ENCODE measurements at places on chromosomes 3 and 15.
A peak's percentile ranks its signal among the peaks of the same experiment; 100 is the strongest.

- no peak for DNase-seq
Observed at GRCh38 chr15:90808517-90809235, 59.7 kb upstream of the FURIN start.

- no peak for DNase-seq
Observed at GRCh38 chr3:4732925-4733324, 239.8 kb downstream of the ITPR1 start.

- no peak for DNase-seq
Observed at GRCh38 chr3:158631981-158632380, 12.3 kb upstream of the GFM1 start.

DNA sequence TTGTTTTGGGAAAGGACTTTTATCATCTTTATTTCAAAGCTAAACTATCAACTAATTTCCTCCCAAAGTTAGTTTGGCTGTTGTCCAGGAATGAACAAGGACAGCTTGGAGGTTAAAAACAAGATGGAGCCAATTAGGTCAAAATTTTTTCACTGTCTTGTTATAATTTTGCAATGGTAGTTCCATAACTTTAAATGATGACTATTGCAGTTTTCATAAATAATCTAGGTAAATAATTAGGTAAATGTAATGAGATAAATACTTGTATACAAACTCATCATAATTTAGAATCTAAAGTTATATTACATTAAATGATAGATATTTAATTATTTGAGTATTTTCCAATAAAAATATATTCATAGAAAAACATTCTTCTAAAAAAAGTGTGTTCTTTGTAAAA lies 68.3 kb upstream of the DAZL start:
- DNase-seq = no peak

DNA sequence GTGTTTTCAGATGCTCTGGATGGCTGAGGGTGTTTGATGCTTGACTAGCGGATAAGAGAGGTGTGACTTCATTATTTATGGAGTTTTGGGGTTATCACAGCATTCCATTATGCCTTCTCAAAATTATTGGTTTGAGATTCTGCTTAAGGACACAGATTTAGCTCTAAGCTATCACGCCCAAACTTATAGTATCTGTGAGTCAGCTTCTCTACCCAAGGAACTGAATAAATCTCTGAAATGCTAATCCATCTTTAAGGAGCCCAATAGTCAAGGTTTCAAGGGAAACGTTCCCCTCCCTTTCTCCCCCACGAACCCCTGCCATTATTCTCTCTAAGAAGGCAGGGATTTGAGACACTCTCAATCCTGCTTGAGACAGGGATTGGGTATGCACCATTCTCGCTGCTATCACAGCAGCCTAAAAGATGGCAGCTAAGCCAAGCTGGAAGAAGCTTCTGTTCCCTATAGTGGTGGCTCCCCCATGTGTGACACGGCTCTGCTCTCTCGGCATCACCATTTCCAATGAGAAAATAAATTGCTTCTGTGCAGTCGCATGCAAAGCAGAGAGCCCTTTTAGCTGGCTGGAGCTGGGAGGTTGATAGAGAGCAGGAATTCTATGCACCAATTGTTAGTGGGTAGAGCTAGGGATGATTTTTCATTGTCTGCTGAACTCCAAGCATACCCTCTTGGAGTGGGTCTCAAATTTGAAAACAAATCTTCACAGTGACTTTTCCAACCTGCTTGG lies 151.1 kb downstream of the IL20RB start:
- DNase-seq = no peak

GRCh38 chr3:38986901-38987300 lies 64.8 kb downstream of the SCN11A start:
- DNase-seq = no peak

GRCh38 chr3:115363071-115363470 lies 216.0 kb upstream of the ZBTB20 start:
- DNase-seq = no peak

- no peak for DNase-seq
Observed at GRCh38 chr3:84806958-84807357, 151.8 kb upstream of the CADM2 start.

GRCh38 chr3:47762233-47762632 lies 19.5 kb downstream of the SMARCC1 start:
- DNase-seq = no peak

GRCh38 chr3:138395865-138396751 lies 38.3 kb upstream of the ESYT3 start:
- no peak for DNase-seq

DNA sequence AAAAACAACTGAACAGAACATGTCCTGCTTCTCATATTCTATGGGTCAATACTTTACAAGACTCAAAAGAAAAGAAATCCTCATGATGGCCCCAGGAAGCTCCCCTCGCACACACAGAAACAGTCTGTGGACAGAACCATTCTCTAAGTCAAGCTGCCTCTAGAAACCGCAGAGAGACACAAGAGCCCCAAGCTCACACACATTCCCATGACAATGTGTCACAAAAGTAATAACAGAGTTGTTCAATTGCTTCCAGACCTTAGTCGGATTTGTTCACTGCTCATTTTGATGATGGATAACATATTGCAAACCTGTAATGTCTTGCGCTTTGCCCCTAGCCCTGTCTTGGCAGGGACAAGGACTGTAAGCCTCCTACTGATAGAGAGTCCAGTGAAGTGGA lies 60.9 kb downstream of the UMPS start:
- DNase-seq = no peak

GRCh38 chr3:105483476-105483875 lies 116.8 kb downstream of the ALCAM start:
- no peak for DNase-seq

- DNase-seq = no peak
Observed at GRCh38 chr3:31541089-31541488, 8.4 kb downstream of the STT3B start.

GRCh38 chr15:74856537-74856936 lies 13.6 kb upstream of the ULK3 start:
- no peak for DNase-seq

DNA sequence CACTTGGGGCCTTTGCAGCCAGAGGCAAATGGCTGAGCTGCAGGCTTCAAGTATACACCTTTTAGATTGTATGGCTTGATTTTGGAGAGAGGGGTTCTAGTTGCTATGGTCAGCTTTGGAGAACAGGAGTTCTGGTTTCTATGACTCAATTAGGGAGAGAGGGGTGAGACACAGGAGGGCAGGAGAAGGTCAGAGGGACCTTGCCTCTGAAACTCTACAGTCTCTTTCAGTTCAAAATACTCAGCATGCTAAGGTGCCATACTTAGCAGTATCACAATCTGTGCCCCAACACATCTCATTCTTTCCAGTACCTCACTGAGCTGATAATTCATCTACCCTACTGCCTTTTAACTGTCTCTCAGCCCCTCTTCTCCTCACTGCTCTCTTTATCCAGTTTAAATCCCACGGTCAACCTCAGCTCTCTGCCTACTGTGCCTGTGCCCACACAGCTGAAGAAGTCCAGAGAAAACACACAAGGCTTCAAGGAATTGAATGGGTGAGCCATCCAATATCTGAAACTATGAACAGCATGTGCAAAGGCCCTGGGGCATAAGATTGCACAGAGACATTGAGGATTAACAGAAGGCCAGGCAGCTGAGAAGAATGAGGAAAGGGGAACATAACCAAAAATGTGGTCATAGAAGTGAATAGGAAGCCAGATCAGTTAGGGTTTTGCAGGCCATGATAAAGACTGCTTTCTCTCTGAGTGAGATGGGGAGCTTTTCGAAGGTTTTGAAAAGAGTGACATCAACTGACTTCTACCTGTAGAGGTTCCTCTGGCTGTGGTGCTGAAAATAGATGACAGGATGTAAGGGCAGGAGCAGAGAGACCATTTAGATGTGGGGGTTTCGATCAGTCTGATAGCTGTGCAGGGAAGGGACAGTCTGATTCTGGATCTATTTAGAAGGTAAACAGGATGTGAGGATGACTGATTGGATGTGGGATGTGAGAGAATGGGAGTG lies 54.5 kb upstream of the C3orf80 start:
- no peak for DNase-seq

- no peak for DNase-seq
Observed at GRCh38 chr15:67144609-67145311, 79.4 kb downstream of the SMAD3 start.

- DNase-seq = no peak
Observed at GRCh38 chr3:134802428-134803050, 7.5 kb downstream of the EPHB1 start.

DNA sequence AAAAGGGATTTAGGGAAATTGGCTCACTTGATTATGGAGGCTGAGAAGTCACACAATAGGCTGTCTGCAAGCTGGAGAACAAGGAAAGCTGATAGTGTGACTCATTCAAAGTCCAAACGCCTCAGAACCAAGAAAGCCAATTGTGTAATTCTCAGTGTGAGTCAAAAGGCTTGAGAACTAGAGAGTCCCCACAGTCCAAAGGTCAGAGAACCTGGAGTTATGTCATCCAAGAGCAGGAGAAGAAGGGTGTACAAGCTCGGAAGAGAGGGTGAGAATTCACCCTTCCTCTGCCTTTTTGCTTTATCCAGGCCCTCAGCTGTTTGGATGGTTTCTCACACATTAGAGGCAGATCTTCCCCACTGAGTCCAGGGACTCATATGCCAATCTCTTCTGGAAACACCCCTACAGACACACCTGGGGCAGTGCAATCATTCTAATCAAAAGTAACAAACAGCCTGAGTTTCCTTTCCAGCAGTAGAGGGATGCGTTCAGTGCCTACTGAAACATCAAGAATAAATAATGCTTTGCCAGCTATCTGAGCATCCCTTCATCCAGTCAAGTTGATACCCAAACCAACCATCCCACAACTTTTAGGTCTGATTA lies 271.5 kb downstream of the SATB1 start:
- no peak for DNase-seq

GRCh38 chr3:157311633-157312375 lies 124.8 kb upstream of the PTX3 start:
- peak; percentile 40 for DNase-seq

DNA sequence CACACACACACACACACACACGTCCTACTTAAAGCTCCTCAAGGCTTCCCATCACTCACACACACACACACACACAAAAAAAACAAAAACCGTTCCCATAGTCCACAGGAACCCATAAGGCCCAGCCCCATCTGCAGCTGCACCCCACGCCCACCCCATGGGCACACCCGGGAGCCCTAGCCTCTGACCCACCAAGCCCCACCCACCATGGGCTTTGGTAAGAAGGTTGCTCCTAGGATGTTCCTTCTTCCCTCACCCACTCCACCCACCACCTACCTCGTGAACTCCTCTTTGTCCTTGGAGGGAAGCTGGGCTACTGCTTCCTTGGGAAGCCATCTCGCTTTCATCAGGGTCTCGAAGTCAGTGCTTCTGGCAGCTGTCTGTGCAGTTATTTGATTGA lies 115.1 kb downstream of the TPRA1 start:
- DNase-seq = no peak

DNA sequence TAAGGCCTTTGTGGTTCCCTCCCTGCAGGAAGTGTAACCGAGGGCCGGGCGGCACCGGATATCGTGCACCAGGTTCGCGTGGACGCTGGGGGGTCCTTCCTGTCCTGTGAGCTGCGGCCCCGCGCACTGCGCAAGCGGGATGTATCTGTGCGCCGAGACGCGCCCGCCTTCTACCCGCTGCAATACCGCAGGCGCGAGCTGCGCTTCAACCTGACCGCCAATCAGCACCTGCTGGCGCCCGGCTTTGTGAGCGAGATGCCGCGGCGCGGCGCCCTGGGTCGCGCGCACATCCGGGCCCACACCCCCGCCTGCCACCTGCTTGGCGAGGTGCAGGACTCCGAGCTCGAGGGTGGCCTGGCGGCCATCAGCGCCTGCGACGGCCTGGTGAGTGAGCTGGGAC lies 35.9 kb downstream of the SAXO2 start:
- no peak for DNase-seq

DNA sequence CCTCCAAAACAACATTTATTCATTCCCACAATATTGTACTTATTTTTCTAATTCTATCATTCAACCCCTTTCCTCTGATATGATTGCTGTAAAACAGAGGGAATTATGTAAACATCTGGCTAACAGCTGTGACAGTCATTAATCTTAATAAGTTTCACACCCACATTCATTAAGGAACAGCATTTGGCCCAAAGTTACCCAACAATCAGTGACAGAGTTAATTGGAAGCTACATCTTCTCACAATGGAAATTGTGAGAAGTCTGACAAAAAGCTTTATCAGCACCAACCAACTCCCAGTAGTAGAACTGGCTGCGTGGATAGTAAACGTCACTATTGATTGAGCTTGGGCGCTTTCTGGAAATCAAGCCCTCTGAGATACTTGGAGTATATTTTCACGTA lies 165.8 kb upstream of the SLC24A5 start:
- no peak for DNase-seq

DNA sequence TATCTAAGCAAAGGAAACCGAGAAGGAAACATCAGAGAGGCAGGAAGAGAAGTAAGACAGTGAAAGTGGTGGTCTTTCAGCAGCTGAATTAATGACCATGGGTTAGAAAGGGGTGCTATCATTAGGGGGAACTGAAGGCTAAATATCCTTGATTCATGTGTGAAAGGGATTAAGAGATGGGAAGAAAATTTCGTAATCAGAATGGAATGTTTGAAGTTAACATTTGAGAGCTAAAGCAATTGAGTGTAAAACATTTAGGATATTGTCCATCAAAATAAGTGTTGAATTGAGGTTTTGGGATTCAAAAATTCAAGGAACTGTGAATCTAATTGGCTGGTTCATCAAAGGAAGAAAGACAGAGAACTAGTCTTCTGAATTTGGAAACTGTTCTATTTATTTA lies 4.1 kb upstream of the ECT2 start:
- no peak for DNase-seq

DNA sequence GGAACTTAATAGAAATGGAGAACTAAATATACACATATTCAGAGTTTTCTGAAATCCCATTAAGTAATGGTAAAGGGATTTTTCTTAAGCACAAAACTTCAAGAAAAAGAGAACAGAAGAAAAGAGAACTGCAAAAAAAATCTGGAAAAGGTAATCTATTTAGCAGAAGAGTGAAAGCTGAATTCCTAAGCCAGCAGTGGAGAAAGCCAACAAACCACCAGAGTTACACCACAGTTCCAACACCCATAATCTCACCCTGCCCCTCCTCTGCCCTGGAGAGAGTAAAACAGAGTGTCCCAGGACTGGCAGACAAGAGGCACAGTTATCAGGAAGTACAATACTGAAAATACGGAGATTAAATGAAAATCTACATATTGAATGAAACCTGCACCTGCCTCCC lies 29.4 kb downstream of the TP53BP1 start:
- DNase-seq = no peak

DNA sequence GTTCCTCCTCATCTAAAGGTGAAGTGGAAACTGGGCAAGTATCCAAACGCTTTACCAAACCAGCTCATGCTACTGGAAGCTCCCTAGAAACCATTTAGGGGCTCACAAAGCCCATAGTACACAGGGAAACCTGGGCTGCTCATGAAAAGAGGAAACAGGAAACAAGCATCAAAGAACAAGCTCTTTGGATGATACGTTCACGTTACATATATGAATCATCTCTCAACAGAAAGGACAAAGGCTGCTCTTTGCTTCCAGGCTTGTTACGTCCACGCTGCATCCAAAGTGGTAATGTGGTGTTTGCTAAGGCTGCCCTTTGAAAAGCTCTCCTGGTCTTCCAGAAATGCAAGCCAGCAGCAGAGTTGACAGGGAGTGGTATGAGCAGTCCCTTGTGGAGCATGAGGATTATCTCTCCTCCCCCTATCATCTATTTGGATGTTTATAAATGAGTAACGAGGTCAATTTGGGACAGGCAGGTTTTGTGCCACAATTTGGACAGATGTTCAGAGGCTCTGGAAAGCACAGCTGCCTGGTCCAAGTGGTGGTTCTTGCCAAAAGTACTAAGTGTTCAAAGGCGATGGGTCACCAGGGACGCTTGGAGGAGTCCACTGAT lies 98.0 kb upstream of the RORA start:
- no peak for DNase-seq

Data from left lung (tissue), 14 donors.